Activated T-helper 2 cell treated with anti-CD3 and anti-CD28 coated beads, Interferon-gamma antibody, Interleukin-2, Interleukin-4, amounts not matched to agents 10 μg/mL and 5 μg/mL and 100 μg/mL, durations not matched to agents 14 hours and 24 hours and 36 hours (primary cell): ENCODE measurements at places on chromosomes 6 and 20.

DNA sequence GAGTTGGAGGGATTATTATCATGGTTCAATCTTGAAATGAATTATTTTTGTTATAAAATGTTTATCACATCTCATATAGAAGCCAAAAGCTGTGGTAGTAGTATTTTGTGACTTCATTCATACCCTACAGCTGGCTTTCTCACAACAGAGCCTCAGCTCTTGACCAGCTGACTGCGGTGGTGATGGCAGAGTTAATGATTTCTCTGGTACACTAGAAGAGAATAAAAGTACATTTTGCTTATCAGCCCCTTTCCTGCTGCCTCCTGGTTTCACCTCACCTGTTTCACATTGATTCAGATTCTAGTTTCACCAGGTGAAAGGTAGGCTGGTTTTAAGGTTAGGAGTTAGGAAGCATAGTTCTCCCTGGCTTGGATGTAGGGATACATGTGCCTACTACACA is 55.7 kb downstream of the AFG1L start:
- DNase-seq = no peak

DNA sequence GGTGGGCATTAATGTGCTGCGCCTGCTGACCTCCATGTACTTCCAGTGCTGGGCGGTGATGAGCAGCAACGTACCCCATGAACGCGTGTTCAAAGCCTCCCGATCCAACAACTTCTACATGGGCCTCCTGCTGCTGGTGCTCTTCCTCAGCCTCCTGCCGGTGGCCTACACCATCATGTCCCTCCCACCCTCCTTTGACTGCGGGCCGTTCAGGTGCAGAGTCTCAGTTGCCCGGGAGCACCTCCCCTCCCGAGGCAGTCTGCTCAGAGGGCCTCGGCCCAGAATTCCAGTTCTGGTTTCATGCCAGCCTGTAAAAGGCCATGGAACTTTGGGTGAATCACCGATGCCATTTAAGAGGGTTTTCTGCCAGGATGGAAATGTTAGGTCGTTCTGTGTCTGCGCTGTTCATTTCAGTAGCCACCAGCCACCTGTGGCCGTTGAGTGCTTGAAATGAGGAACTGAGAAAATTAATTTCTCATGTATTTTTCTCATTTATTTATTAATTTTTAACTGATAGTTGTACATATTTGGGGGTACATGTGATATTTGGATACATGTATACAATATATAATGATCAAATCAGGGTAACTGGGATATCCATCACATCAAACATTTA is 35.2 kb upstream of the NOP56 start:
- no peak for DNase-seq

- DNase-seq = no peak
These were observed 182.5 kb downstream of the EDN1 start for GRCh38 chr6:12472601-12473038.

DNA sequence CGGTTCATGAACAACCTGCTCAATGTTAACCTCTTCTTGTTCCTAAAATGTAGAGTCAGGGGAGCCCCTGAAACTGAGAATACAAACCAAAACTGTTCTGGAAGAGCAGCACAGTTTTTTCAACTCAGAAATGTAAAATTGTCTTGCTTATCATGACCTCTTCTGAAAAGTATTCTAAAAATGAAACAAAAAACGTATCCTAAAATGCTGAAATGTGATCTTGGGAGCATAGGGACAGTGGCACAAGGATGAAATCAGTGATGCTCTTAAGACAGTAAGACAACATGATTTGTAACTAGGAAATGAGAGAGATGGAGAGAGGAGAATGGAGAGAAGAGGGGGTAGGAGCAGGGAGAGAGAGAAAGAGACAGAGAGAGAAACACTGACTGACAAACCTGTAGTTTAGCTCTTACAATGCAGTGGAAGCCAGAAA is 27.5 kb downstream of the NCOA7 start:
- DNase-seq = no peak

DNA sequence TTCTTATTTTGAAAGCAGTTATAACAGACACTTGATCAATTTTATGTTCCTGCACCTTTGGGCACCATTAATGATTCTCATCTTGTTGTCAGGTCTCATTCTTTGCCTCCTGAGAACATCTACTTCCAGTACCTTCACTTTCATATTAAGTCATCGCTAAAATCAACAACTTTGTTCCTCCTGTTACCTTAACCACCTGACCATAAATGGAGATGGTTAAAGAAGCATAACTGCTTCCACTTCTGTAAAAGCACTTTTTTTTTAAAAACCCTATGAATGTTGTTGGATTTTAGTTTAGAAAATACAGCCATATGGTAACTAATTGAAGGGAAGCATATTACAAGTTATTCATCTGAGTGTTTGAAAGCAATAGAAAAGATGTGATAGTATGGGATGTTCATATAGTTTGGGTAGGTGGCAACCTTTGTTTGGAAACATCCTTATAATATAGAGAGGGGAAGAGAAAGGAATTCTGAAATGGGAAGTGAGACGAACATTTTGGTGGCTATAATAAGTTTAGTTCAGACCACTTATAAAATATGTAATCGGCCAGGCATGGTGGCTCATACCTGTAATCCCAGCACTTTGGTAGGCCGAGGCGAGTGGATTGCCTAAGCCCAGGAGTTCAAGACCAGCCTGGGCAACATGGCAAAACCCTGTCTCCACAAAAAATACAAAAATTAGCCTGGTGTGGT is 53.9 kb downstream of the AFG1L start:
- DNase-seq = no peak

DNA sequence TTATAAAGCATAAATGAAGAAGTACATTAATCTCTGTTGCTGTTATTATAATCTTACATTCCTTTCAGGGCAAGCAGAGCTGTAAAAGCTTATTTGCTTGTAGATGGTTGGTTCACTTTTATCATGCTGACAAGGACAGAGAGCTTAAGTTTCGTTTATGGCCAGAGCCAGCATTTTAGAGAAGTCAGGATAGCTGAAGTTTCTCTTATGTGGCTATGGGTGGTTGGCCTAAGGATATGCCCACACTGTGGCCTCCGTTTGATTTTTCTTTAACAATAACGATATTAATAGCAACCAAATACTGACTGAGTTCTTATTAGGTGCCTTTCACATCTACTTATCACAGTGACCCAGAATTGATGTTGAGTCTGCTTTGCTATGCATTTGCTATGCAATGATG is 78.5 kb downstream of the FARS2 start:
- DNase-seq = no peak

DNA sequence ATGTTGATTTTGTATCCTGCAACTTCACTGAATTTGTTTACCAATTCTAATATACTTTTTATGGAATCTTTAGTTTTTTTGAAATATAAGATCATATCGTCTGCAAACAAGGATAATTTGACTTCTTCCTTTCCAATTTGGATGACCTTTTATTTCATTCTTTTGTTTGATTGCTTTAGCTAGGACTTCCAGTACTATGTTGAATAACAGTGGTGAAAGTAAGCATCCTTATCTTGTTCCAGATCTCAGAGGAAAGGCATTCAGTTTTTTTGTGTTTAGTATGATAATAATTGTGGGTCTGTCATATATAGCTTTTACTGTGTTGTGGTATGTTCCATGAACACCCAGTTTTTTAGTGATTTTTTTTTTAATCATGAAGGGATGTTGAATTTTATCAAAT is 75.7 kb downstream of the GCLC start:
- DNase-seq = no peak

DNA sequence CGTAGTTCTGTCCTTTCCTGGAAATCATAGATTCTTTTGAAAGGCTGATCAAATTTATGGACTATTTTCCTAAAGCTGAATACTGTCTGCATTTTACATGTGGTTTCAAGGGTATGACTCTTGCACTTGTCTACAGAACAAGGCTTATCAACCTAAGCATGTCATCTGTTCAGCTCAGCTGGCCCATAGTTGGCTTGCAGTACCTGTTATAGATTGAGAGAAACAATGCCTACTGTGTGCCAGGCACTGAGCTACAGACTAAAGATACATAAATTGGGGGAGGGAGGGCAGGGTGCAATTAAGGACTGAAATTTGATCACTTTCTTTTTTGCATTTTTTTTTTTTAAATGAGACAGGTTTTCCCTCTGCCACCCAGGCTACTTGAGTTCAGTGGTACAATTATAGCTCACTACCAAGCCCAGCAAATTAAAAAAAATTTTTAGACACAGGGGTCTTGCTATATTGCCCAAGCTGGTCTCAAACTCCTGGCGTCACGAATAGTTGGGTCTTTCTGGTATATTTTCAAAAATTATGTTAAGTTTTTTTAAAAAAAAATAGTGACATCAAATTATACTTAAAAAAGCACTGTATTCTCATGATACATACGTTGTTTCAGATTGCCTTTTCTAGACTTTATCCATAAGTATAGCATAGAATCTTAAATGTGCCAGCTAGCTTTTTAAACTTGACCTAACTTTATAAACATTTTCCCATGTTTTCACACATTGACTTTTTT is 52.2 kb downstream of the RREB1 start:
- DNase-seq = no peak

DNA sequence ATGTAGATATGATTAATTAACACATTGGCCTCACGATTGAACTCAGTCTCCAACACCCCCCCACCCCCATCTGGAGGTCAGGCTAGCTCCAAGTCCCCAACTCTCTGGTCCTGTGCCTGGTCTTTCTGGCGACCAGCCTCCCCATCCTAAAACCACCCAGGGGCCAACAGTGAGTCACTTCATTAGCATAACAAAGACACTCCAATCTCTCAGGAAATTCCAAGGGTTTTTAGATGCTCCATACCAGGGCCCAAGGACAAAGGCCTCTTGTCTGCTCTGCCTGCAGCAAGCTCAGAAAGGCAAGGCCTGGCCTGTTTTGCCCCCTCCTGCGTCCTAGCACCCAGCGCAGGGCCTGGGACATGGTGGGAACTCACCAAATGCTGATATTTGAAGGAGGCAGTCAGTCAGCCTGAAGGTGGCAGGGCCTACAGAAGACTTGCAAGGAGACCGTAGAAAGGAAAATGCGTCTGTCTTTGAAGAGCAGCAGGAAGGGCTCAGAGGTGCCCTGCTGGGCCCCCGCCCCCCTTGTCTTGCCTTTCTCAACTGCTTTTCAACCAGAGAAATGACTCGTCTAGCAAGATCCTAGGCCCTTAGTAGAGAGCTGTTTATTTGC is 184.7 kb downstream of the CDH4 start:
- DNase-seq = no peak

DNA sequence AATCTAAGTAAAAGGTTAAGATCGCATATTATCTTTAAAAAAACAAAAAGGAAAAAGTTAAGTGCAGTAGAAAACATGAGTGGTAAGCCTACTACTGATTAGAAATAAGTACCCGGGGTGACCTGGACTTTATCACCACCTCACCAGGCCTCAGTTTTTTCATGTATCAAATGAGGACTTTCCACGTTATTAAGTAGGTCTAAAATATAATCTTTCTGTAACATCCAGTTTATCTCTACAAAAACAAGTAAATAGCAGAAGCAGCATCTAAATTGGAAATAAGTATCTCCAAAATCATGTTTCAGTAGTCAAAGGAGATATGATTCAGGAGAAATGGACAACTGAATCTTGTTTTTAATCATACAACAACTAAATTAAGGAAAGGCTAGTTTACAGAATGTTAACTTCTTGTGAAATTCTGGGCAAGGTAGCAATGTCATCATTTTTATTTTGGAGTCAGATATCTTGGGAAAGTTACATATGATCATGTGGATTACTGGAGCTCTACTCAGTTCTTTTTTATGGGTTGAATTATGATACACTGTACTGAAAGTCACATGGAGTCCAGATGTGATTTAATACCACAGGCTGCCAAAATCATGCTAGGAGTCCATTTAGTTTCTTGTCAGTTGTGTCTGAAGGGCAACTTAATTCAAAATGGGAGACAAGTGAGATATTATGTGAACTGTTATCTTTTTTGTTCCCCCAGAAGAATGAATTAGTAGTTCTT is 114.7 kb upstream of the PRL start:
- no peak for DNase-seq

DNA sequence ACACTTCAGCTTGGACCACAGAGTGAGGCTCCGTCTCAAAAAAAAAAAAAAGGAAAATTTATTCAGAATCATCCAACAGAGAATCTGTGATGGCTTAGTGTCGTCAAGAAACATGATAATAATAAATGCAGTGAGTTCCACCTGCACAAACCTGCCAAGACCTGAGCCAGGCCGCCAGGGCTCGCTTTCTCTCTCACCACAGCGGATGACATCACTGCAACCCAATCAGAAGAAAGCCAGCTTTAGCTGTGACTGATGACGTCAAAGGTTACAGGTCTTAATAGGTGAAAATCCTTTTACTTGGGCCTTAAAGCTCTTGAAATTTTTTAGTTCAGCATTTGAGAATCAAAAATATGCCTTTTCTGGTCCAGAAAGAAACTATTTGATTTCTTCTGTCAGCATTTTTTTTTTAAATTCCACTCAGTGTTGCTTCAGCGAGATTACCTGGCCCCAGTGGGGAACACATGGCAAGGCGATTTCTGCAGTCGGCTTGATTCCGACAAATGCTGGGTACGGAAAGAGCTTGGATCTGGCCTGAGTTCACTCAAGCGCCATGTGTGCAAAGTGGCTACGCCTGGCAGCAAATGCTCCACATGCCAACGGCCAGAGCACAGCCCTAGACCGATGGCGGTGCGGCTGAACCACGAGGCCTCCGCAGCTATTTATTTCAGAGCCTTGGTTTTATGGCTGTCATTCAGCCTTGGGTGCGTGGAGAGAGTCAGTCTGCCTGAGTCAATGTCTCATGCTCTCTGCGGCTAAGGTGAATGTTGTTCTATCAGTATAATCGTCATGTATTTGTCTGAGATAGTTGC is 105.7 kb upstream of the QKI start:
- no peak for DNase-seq

DNA sequence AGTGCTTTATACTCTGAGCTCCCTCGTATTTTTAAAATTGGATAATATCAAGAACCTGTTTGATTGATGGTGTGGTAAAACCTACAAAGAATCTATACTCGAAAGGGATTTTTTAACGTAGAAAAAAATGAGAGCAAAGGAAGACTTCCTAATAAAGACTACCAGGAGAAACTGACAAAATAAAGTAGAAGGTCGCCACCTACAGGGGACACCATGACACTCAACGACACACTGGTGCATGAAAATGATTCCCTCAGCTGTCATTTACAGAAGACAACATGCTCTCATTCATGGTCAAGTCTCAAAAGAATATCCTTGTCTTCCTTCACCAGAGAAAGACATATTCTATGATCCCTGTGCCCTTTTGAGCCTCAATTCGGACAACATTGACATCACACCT is 10.1 kb upstream of the NHSL1 start:
- peak; percentile 21 for DNase-seq
